ENCODE measurements at places on chromosomes 16 and 17.

DNA sequence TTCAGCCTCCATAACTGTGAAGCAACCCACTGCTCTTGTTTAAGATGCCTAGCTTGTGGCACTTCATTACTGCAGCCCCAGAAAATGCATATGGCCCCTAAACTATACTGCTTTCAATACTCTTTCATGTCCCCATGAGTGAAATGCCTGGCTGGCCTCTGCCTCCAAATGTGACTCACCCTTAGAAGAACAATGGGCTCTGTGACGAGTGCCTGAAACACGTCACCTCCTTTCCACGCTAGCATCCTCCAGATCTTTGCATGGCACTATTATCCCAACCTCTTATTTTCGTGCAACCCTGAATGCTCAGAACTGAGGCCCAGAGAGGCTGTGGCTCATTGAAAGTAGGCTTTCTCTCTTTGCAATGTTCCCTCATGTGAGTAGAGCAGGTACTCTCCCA is 233.1 kb downstream of the CBLN1 start:
- DNase-seq = no peak

DNA sequence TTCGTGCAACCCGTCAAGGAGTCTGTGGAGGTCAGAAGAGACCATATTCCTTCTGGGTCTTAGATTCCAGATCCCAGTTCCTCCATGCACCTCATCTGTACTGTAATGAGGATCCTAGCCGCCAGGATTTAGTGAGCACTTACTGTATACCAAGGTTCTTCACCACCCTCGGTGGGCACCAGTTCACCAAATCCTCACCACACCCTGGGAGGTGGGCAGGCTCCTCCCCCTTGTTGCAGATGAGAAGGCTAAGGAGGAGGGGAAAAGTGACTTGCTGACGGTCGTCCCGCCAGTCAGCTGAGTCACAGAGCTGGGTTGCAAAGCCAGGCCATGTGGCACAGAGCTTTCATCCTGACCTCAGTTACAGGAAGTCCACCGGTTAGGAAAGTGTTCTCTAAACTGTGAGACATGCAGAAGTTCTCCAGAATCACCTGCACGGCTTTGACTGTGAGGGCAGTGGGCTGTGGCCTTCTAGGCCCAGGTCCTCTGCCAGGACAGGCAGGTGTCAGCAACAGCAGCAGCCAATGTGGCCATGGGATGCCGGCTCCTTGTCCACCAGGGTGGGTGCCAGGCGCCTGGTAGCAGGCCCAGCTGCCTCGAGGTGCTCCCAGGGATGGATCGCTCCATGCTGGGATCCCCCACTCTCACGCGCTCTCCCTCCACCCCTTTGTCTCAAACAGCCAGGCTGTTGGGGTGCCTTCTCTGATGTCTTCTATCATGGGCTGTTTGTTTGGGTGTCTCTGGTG is 240.3 kb upstream of the GSE1 start:
- DNase-seq = no peak

DNA sequence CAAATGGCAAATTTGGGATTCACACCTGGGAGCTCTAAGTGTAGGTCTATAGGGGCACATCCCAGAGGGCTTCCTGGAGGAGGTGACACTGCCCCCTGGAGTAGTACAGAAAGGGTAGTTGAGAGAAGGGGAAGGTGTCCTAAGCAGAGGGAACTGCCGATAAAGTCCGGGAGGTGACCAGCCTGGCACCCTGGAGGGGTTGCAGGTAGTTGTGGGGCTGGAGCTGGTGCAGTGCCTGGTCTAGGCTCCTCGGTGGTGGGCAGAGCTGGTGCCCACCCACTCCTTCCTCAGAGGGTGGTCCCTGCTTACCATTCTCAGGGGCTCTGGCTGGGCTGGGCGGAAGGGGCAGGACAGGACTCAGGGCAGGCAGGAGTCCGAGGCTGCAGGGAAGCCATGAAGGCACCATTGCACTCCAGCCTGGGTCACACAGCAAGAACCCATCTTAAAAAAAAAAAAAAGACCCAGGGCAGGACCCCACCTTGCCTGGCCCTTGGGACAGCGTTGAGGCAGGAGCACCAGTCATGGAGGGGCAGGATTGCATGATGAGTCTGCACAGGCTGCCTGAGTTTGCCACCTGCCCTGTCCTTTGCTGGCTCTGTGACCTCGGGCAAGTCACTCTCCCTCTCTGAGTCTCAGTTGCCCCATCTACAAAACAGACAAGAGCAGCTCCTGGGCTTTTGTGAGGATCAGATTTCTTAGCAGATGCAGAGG is 43.8 kb downstream of the LAT start:
- DNase-seq = no peak

- no peak for DNase-seq
Measured at GRCh38 chr16:11673091-11674000, 5.1 kb downstream of the SNN start.

- no peak for DNase-seq
Measured at GRCh38 chr16:87535855-87536794, 43.3 kb upstream of the ZCCHC14 start.

DNA sequence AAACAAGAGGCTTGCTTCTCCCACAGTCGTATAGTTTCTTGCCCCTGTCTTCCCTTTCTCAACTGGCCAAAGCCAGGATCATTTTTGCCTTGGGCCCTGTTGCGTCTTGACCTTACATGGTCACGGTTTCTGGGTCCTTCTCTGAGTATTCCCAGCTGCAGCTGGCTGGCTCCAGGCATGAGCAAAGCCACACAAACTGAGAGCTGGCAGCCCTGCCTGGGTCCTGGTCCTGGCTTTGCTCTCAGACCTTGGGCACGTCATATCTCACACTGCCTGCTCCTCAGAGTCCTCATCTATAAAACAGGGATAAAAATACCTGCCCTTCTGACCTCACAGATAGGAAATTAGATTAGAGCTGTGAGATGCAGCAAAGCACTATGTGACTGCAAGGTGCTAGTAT is 277.6 kb downstream of the CBLN1 start:
- DNase-seq = no peak

- DNase-seq = no peak
Measured at GRCh38 chr17:199806-200545, 18.5 kb upstream of the DOC2B start.

GRCh38 chr17:19554393-19554792 is 20.7 kb downstream of the SLC47A1 start:
- DNase-seq = no peak

GRCh38 chr17:2551493-2551892 is 39.8 kb upstream of the METTL16 start:
- DNase-seq = no peak

DNA sequence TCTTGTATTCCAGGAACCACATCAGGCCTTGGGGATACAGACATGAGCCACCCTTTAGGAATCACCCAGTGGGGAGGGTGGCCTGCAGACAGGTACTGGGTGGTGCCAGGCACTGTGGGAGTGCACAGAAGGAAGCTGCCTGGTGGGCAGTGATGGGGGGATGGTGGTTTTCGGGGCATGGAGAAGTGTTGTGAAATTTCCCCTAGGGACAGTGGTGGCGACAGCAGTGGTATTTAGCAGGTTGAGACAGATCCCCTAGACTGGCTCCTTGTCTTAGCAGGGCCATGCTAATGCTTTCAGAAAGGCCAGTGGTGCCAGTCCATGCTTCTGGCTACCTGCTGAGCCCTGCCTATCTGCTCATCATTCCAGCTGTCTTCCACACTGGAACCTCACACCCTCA is 129.6 kb downstream of the SPACA3 start:
- no peak for DNase-seq

- DNase-seq = no peak
Measured at GRCh38 chr17:36768394-36768793, 167.0 kb downstream of the MRM1 start.

- DNase-seq = no peak
Measured at GRCh38 chr17:72594248-72594647, 473.4 kb downstream of the SOX9 start.

DNA sequence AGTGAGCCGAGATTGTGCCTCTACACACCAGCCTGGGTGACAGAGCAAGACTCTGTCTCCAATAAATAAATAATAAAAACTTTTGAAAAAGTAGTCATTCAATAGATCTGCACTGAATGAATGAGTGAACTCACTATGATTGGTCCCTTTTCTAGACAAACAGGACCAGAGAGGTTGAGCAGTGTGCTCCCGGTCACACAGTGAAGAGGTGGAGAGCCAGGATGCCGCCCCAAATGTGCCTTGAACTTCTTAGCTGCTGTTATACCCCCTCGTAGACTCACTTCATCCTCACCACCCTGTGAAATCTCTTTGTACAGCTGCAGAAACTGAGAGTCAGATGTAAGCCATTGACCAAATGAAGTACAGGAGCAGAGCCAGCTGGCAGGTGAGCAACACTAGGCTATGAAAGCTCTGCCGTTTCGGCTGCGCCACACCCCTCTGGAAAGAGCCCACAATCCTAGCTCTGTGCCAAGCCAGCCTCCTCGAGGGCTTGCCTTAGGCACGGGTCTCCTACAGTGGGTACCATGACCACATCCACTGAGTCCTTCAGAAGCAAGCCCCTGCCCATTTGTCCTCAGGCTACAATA is 7.8 kb upstream of the KIAA0513 start:
- no peak for DNase-seq

- DNase-seq = no peak
Measured at GRCh38 chr17:54900457-54901229, at the start of gene TOM1L1. Gene TOM1L1, plus strand, starts transcription at chr17:54900852. Its CDS starts 14 bp downstream, at chr17:54900866.

GRCh38 chr17:61250335-61250890 is 149.2 kb upstream of the TBX2 start:
- DNase-seq = no peak

DNA sequence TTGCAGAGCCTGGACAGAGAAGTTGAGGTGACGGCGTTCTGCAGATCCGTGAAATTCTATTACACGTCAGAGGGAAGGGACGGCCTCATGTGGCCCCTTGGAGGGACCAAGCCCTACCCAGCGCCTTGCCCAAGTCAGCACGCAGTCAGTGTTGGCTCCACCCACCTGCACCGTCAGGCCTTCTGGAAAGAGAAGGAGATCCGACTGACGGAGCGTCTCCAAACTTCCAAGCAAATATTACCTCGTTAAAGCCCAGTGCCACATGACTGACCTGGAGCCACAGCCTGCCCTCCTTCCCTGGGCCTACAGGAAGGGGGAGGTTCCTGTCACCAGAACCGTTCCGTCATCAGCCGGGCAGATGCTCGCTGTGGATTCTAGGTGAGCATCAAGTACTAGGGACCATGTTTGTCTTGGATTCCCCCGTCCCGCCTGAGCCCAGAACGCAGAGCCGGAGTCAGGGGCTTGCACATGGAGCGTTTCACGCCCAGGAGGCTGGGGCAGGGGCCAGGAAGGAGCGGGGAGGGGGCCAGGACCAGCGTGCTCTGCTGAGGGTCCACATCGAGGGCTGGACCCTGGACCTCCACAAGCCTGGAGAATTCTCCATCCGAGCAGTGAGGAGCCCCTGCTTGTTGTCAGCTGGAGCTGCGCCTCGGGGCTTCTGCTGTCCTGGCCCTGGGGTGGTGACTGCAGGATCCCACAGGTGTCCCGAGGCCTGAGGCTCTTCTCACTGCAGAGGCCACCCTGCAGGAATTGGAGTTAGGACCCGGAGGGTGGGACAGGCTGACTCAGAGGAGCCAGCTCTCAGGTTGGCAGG is 22.6 kb upstream of the METRNL start:
- DNase-seq = no peak

DNA sequence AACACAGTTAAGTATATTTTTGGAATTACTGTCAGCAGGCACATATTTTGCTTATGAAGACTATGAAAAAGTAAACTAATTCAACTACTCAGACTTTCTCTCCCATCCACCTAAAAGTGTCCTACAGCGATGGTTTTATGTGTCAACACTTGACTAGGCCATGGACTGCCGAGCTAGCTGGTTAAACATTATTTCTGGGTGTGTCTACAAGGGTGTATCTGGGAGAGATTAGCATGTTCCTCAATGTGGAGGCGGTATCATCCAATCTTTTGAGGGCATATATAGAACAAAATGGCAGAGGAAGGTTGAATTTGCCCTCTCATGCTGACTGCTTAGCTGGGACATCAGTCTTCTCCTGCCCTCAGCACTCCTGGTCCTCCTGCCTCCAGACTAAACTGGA is 82.7 kb upstream of the CDYL2 start:
- DNase-seq = no peak

GRCh38 chr17:11369575-11369974 is 128.6 kb downstream of the SHISA6 start:
- no peak for DNase-seq

- DNase-seq = no peak
Measured at GRCh38 chr17:51035431-51035830, 85.2 kb downstream of the SPAG9 start.

GRCh38 chr17:4387137-4387536 is 20.7 kb upstream of the UBE2G1 start:
- no peak for DNase-seq

DNA sequence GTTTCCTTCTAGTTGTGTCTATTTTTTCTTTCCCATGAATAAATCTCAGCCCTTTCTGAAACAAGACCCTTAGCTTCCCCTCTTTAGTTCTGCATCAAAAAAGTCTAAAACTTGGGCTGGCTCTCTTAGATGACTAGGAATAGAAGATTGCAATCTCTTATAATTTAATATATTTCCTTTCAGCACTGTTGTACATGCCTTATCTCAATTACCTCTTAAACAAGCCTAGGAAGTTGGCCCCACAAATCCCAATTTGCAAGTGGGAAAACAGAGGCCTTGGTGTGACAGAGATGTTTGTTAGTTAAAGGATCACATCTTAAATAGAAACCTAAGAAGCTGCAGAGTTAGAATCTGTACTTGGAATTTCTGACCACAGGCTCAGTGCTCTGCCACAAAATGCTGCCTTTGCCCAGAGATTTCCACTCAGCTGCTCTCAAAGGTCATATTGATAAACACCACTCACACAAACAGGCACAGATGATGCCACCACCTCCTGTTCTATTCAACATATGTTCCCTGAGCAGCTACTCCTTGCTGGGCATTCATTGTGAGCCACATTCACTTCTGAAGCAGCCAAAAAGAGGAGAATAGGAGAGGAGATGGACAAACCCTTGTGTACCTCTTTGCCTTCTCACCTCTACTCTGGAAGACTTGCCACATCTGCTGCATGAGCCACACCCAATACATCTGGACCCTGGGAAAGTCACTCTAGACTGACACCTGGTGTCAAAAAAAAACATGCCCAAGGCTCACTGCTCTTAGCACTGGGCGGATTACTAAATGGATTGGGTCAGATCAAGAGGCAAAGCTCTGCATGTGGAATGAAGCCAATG is 5.5 kb downstream of the CCDC182 start:
- DNase-seq = no peak

DNA sequence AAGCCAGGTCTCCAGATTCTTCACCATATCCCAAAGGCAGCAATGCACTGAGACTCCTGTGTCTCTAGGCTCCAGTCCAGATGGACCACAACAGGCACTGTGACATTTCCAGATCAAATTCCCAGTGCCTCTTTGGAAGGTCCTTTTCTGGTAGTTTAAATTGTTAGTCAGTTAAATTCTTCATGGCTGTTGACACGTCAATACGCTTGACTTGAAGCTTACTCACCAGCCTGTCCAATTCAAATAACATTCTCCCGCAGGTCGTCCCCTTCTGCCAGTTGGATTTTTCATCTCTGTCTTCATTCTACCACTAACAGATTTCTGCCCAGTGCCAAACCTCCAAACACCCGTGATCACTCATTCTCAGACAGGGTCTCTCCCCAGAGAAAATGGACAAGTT is 86.7 kb downstream of the SHISA9 start:
- no peak for DNase-seq

- no peak for DNase-seq
Measured at GRCh38 chr16:66475232-66475631, 48.1 kb downstream of the BEAN1 start.

GRCh38 chr16:27242868-27243590 is 25.5 kb downstream of the NSMCE1 start:
- no peak for DNase-seq

Measured in stimulated activated CD8-positive, alpha-beta memory T cell treated with anti-CD3 and anti-CD28 coated beads, Interleukin-4, amount 100 ng/mL, for 1 hour (primary cell).